ENCODE measurements at places on chromosomes 12 and 14.

DNA sequence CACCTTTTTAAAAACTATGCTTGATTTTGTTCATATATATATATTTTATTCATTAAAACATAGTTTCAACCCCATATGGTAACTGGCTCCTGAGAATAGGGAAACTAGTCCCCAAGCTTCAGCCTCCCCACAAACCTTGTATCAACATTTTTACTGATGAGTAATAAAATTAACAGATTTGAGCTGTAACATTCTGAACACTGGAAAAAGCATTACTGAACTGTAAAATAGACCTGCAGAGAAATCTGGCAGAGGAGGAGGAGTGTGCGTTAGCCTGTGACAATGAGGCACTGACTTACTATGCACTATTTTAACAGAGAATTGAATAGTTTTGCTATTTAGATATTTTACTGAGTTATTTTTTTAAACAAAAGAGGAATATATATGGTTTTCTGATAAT lies 43.1 kb downstream of the FRS2 start:
- no peak for DNase-seq

DNA sequence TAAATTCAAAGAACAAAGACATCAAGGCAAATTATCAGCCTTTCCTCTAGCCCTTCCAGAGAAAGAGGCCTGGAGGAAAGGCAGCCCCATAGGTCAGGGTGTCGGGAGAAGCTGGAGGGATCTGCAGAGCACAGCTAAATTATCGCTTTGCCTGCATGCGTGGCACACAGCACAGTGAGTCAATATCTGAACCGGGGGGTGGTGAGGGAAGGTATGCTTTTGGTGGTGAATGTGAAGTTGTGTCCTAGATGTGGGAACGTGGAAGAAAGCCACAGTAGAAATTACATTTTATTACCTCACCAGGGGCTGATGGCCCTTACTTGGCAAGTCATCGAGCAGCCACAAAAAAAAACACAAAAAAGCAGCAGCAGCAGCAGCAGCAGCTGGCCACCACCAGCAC lies 243.2 kb downstream of the EGLN3 start:
- DNase-seq = no peak

DNA sequence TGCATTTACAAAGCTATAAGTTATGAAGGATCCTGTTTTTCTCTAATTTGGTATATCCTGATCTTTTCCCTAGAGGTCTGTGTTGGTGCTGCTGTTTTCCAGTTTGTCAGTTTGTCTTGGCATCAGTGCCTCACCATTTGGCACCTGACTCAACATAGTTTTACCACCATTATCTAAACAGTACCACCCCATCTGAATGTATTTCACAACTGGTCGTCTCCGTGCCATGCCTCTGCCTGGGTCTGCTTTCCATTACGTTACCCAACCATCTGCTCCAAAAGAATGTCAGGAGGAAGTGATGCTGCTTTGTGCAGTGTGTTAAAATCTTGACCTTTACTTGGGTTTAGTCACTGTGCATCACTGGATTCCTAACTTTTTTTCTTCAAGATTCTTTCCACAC lies 129.3 kb upstream of the RASSF8 start:
- peak; percentile 81 for DNase-seq

GRCh38 chr12:62888454-62889110 lies 46.4 kb downstream of the PPM1H start:
- peak; percentile 9 for DNase-seq

- DNase-seq = peak; percentile 41
These were observed 28.2 kb downstream of the TRAF3 start for GRCh38 chr14:102805371-102805891.

- no peak for DNase-seq
These were observed 80.9 kb downstream of the DAD1 start for GRCh38 chr14:22508150-22508457.

DNA sequence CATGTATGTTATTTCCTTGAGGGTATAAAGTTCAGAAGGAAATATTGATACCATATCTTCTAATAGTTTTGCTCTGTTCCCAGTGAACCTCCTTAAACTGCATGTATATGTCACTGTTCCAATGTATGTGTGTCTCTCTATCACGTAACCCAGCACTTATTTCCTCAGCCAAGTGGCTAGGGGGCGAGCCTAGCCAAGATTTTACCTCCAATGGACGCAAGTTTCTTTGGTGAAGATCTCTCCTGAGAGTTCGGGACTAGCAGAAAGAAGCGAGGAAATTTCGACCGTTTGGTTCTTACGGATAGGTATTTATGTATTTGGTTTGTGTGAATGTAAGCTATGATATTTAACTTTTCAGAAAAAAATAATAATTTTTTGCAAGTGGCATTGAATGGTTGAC lies 2.5 kb downstream of the SFSWAP start:
- DNase-seq = no peak

Data from MV-4-11 (cell line).